A549 treated with RU486 at 1 μM for 4 hours (cell line): ENCODE measurements at places on chromosomes 5 and 9. TPM values are rescaled to one million over a fixed set of nuclear protein-coding genes. Genes with fewer than 3 reads are reported as not detected.

Gene SH3PXD2B
- total RNA-seq, result 11.2 to 17.8 TPM (median 16.2 TPM) in 5 replicates

Gene ENG
- 0.07 to 0.37 TPM (median 0.26 TPM) in 5 replicates for total RNA-seq

Gene FOXD4
- total RNA-seq, result 0.31 to 0.56 TPM (median 0.38 TPM) in 5 replicates

Gene C1QTNF2
- 0.10 to 0.13 TPM (median 0.11 TPM) in 3 of 5 replicates, not detected in the others for total RNA-seq

Gene WHRN
- 3.9 to 8.1 TPM (median 6.7 TPM) in 5 replicates for total RNA-seq

Gene CTSV
- total RNA-seq, result 10.4 to 14.9 TPM (median 12.9 TPM) in 5 replicates

Gene GDF9
- total RNA-seq, result 0.09 to 0.24 TPM (median 0.18 TPM) in 5 replicates

Gene RGS7BP
- total RNA-seq, result not detected in 5 replicates
